ENCODE measurements at places on chromosomes 11 and 22.

GRCh38 chr11:119316729-119317591, at the start of gene MCAM:
MCAM (minus strand) TSS chr11:119317130; CDS start chr11:119317101, 29 bp downstream.
- DNase-seq: no peak

GRCh38 chr11:13721760-13722159, 53.3 kb downstream of the FAR1 start:
- no peak for DNase-seq

GRCh38 chr22:29342577-29343312, 27.2 kb upstream of the RASL10A start:
- DNase-seq: no peak

DNA sequence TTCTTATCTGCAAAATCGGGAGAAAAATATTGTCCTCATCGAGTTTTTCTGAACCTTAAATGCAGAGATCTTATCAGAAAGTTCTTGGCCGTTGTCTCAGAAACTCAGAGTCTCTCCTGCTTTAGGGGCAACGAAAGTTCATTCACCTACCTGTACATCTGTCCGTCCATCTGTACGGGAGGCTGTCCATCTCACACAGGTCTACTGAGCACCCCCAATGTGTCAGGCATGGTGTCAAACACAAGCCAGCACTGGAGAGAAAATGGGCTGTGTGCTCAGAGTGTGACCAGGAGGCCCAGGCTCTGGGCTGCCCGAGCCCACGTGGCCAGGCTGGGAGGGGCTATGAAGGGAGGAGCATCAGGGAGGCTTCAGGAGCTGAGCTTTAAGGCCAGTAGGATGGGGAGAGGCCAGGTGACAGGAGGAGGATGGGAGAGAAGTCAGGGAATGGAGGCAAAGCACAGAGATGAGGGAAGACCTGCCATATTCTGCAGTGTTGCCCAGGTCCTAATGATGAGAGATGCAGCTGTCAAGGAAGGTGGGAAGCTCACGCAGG, 62.4 kb upstream of the MYEOV start:
- no peak for DNase-seq

- no peak for DNase-seq
Measured at GRCh38 chr11:130128626-130129025, 31.0 kb upstream of the ST14 start.

Data from inflammatory macrophage treated with lipopolysaccharide for 4 hours (primary cell).